ENCODE measurements at places on chromosomes 5 and 9.

GRCh38 chr9:107593224-107593870 lies 103.8 kb upstream of the KLF4 start:
- no peak for DNase-seq

- no peak for DNase-seq
Measured at GRCh38 chr5:145557345-145557744, 277.8 kb downstream of the PRELID2 start.

GRCh38 chr5:146018514-146019375 lies 82.4 kb downstream of the SH3RF2 start:
- DNase-seq, result no peak

- peak; percentile 87 for DNase-seq
Measured at GRCh38 chr5:173671121-173671949, 54.9 kb upstream of the BOD1 start.

- DNase-seq, result no peak
Measured at GRCh38 chr5:146731909-146732659, 146.5 kb downstream of the PPP2R2B start.

GRCh38 chr5:138303372-138303771 lies 28.2 kb downstream of the CDC25C start:
- no peak for DNase-seq

- no peak for DNase-seq
Measured at GRCh38 chr9:110954822-110955291, 83.4 kb downstream of the LPAR1 start.

- no peak for DNase-seq
Measured at GRCh38 chr9:95124582-95125367, 192.7 kb downstream of the FANCC start.

DNA sequence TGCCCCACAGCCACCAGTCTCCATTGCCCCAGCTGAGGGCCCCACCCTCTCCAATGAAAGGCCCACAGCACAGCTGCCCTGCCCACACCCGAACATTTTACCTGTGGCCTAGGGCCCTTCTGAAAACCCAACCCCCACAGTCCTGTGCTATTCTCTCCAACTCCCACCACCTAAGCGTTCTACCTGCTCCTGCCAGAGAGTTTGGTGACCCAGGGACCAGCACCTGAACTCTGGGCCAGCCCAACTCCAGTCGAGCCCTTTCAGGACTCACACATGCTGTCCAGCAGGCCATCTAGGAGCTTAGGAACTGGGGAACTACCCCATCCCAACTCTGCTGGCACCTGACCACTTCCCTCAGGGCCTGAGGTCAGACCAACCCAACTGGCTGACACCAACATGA lies 562.3 kb downstream of the DNAH5 start:
- no peak for DNase-seq

- no peak for DNase-seq
Measured at GRCh38 chr5:143679777-143680176, 132.2 kb upstream of the HMHB1 start.

GRCh38 chr5:62260513-62260912 lies 45.5 kb upstream of the KIF2A start:
- no peak for DNase-seq

GRCh38 chr9:70133253-70134208 lies 89.9 kb downstream of the MAMDC2 start:
- DNase-seq, result no peak

- no peak for DNase-seq
Measured at GRCh38 chr9:13502484-13502883, 223.0 kb upstream of the MPDZ start.

GRCh38 chr5:42250-42649 lies 49.7 kb upstream of the PLEKHG4B start:
- no peak for DNase-seq

GRCh38 chr5:138949988-138950387 lies 74.9 kb upstream of the LRRTM2 start:
- DNase-seq, result no peak

GRCh38 chr5:173829826-173830225 lies 58.3 kb upstream of the CPEB4 start:
- no peak for DNase-seq

DNA sequence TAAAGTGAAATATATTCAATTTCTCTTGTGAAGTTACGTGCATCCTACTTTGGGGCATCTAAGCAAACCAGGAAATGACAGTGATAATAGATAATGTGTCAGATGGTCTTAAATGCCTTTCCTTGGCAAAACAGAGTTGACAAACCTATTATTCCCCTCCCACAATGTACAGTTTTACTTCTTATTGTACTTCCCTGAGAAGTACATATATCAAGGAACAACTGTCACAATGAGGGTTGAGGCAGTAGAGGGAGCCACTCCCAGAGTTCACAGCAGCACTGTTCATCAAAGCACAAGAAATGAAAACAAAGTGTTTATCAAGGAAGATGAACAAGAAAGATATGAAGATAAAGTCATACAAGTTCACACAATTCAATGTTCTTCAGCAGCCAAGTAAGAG lies 41.1 kb downstream of the ELAVL2 start:
- DNase-seq, result no peak

DNA sequence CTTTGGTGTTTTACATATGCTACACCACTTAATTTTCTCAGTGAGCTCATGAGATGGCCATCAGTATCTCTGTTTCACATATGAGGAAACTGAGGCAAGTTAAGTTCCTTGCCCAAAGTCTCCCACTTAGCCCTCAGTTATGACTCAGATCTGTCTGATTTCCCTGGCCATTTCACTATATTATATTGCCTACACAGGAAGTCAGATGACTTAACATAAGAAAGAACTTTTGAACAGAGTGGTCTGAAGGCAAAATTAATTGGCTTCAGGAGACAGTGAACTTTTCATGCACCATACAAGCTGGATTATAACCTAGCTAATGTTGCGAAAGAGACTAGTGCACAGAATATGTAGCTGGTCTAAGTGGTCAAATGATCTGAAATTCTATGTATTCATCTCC lies 221.6 kb downstream of the NFIB start:
- DNase-seq, result no peak

DNA sequence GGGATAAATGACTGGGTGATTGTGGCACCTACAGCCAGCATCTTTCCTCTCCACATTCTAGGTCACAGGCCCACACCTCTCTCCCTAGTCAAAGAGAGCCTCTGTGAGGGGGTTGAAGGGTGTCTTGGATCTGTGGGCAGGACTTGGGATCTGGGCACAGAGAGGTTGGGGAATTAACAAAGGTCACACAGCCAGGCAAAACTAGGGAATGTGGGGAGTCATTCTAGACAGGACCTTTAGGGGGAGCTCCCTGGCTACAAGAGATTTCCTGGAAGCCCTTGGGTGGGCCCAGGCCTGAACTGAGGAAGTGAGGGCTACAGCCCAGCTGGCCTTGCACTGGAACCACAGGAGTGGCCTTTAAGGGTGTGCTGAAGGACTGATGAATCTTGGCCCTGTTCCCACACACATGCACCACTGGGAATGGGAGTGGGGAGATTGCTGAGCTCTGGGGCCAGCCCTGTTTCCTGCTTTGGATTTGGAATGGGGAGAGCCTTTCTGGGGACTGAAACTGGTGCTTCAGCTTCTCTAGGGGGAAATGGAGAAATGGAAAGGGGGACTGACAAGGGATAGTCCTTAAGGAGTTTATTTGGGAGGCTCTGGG lies 12.4 kb upstream of the CXXC5 start:
- DNase-seq, result peak; percentile 75

GRCh38 chr9:137685741-137686420 lies 67.1 kb downstream of the EHMT1 start:
- DNase-seq, result no peak

GRCh38 chr5:170293273-170293672 lies 4.3 kb downstream of the LCP2 start:
- DNase-seq, result no peak

DNA sequence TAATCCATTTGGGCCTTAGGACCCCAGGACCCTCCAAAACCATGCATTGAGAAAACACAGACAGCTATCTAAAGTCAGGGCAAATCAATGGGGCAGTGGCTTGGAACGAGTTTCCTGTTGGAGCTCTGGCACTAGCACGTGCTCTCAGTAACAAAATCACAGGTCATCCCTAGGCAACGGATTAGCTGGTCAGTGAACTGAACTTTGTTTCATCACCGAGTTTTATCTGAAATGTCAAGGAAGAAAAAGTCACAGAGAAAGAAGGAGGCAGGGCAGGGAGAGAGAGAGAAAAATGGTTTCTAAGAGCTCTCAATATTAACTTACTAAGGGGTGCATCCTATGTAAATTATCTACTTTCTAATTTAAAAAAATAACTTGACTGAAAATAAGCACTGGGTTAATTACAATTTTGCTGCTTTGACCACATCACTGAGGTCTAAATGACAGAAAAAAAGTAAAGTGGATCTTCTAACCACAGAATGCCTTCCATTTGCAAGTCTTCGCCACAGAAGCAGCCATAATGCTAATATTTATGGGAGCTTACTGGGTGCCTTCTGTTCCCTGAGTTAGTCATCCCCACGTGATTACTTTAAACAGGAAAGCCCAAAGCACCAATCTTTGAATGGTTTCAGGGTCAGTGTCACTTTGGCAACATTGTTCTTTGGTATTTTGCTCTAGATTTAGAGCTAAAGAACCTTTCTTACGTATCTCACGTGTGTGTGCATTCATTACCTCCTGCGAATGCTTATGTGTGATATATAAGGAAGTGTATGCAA lies 503.9 kb downstream of the RASEF start:
- no peak for DNase-seq

DNA sequence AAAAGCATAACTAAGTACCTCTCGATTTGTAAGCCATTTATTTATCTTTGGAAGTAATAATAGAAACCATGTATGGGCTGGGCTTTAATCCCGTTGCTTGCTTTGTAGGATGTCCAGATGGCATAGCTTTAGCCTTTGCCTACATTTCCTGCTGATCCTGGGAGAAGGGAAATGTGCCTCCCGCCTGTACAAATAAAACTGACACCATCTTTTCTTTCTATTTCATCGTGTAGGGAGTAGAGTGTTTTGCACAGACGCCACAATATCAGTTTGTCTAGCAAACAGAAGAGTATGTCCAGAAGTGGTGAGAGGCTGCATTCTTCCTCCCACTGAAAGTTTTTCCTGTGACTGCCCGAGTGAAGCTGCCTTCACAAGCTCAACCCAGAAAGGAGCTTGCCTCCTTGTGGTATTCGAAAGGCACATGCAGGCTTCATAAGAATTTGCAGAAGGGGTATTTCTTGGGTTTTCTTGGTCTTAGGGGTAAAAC lies 24.7 kb upstream of the TJP2 start:
- DNase-seq, result no peak

Data from head of caudate nucleus (tissue), 42 donors.